Renal cortical epithelial cell (primary cell): ENCODE measurements at places on chromosomes 4 and X.
A peak's percentile ranks its signal among the peaks of the same experiment; 100 is the strongest.

DNA sequence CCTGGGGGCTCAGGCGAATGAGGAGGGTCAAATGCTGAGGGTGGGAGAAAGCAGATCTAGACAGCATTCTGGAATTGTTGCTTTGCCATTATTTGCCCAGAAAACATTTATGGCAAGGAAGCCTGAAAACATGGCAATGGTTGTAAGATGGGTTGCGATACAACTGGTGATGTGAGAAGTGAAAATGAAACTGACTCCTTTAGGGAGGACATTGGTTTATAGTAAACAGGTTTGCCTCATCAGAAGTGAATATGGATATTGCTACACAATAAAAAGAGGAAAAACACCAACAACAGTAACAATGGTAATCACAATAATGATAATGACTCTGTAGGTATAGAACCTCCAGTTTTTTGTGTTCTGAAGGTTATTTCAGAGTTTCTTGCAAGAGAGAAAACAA lies 107.0 kb upstream of the TBC1D9 start:
- no peak for DNase-seq

GRCh38 chr4:1856943-1857699 lies 1.2 kb upstream of the LETM1 start:
- DNase-seq, result no peak

- DNase-seq, result no peak
Observed at GRCh38 chr4:88457307-88458103, 586 bp downstream of the HERC5 start.

- DNase-seq, result no peak
Observed at GRCh38 chr4:146158036-146158745, 17.3 kb upstream of the LSM6 start.

DNA sequence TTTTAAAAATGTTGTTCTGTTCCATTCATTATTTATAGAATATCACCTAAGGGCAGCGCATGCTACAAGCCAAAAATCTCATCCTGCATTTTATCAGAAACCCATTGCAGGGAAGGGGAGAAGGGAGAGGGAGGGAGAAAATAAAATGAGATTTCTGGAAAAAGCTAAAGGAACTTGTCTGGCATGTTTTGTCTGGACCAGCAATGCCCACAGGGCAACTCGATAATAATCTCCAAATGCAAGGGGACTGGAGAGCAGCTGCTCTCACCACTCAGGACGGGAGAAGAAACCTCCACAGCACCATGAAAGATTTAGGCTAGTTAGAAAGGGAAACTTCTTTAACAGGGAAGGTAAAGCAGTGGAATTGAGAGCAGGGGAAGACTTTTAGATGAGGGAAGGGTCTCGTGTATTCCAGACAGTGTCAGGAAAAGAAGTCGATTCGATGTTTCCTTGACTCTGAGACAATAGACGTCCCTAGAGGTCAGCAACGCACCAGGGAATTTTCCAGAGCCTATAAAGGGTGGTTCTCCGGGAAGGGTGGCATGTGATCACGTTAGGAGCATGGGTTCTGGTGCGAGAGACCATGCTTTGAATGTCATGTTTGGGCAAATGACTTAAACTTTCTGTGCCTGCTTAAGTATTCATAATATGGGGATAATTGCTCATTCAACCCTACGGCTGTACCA lies 132.2 kb upstream of the NDP start:
- DNase-seq, result no peak

GRCh38 chrX:50436797-50437196 lies 33.8 kb downstream of the DGKK start:
- DNase-seq, result no peak

- no peak for DNase-seq
Observed at GRCh38 chr4:89954906-89955695, 60.4 kb downstream of the MMRN1 start.

- DNase-seq, result no peak
Observed at GRCh38 chrX:94977986-94978385, 1304.0 kb downstream of the FAM133A start.

GRCh38 chrX:17187136-17187756 lies 187.8 kb upstream of the NHS start:
- no peak for DNase-seq

- DNase-seq, result peak; percentile 88
Observed at GRCh38 chr4:101953949-101954348, 163.4 kb downstream of the BANK1 start.

DNA sequence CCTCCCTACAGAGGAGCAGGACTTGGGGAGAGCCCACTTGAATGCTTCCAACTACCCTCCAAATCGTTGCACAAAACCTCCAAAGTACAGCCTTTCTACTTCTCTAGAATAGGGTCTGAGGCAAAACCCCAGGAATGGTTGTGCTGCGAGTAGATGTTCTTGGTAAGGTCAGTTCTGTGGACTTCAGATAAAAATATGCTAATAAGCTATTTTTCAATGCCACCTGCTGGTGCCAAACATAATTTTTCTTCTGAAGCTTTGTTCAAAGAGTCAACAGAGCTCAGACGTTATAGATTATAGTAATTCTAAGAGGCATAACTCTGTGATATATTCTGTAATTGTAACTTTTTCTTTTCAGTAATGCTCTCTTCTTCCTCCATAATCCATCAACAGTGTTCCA lies 425.7 kb downstream of the GPAT3 start:
- DNase-seq, result peak; percentile 33

DNA sequence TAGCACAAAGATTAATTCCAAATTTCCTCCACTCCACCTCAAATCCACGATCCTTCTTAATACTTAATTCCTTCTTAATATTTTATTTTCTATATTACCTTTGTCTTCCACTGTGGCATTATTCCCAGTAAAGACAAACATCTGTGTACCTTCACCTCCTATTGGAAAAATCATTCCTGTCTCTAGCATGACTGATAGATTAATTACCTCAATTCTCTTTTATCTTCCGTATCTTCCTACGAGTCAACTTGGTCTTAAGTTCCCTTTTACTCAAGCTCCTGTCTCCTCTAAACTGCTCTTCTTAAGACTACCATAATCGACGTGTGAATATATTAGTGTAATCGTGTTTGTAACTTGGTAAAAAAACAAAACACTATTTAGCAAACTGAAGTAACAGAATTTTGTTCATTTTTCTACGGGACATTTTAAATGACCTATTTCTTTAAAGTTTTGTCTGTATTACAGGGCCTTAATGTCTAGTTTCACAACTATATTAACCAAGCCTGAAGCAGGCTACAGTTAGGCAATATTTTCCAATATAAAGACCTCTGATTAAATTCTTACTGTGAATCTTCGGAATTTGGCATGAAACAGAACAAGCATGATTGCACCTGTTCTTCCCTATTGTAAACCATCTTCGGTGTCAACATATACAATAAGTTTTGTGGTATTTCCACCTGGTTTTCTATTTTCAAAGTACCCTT lies 1.1 kb upstream of the USP38 start:
- peak; percentile 30 for DNase-seq

GRCh38 chr4:118683513-118683912 lies 1.7 kb upstream of the METTL14 start:
- DNase-seq, result peak; percentile 22

DNA sequence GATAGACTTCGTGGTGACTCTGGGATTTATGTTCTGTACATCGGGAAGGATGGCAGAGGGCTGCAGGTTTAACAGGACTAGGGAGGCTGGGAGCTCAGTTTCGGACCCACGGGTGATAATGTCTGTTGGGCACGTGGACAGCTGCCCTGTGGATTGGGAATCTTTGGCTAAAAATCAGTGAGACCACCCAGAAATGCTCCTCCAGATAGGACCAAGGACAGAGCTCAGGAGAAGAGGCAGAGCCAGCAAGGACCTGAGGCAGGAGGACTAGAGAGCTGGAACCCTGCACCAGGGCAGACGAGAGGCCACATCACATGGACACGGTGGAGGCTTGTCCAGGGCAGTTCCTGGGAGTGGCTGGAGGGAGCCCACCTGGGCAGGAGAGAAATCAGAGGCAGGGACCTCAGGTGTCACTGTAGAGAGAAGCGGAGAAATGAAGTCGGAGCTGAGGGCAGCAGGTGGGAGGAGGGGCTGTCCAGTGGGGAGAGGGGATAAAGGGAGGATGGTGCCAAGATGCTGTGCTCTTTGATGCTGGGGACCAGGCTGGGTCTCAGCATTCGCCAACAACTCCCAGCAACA lies 79.2 kb downstream of the CPZ start:
- DNase-seq, result no peak

DNA sequence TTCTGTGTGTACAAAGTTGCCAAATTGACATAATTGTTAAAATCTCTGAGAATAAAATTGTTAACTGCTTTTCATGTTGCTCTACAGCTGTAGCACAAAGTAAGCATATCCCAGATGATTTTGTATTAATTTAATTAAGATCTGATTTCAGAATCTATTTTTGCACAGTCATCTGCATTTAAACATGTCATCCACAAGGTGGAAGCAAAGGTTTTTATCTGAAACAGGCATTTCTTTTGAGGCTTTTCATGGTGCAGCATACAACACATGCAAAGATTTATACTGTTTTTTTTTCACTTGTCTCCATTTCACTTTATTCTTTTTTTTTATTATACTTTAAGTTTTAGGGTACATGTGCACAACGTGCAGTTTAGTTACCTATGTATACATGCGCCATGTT lies 51.2 kb downstream of the GC start:
- peak; percentile 75 for DNase-seq

- DNase-seq, result no peak
Observed at GRCh38 chr4:25881193-25881592, 18.4 kb upstream of the SEL1L3 start.

DNA sequence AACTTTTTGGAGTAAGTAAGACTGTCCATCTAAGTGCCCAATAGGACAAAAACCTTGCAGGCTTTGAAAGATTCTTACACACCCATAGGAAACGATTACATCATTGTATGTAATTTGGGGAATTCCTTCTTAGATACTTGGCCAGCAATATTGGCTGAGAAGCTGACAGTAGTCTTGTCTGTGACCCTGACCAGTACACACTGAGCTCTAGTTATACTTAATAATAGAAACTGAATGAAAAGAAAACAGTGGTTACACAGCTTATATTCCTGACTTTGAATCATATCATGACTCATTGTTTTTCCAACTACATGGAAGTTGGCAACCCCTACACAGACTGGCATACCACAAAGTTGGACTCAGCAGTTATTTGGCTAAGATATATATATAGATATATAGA lies 7.1 kb upstream of the TLR2 start:
- peak; percentile 94 for DNase-seq

DNA sequence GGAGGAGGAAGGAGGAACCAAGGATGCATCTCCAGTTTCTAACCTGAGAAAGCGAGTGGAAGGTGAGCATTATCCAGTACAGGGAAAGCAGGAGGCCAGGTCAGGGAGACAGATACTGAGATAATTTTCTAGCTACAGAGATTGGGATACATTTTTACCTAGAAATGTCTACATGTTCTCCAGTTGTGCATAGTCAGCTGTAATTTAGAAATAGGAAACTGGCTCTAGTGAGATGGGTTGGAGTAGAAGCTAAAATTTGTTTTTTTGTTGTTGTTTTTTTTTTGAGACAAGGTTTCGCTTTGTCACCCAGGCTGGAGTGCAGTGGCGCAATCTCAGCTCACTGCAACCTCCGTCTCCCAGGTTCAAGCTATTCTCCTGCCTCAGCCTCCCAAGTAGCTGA lies 71.3 kb downstream of the FNIP2 start:
- no peak for DNase-seq

- DNase-seq, result no peak
Observed at GRCh38 chrX:1493412-1493811, 40.7 kb upstream of the ASMTL start.

DNA sequence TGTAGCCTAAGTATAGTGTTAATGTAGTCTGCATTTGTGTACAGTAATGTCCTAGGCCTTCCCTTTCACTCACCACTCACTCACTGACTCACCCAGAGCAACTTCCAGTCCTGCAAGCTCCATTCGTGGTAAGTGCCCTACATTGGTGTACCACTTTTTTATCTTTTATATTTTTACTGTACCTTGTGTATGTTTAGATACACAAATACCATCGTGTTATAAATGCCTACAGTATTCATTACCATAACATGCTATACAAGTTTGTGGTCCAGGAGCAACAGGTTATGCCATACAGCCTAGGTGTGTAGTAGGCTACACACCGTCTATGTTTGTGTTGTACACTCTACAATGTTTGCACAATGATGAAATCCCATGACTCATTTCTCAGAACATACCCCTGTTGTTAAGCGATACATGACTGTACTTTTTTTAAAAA lies 15.4 kb downstream of the TSPAN5 start:
- peak; percentile 86 for DNase-seq

GRCh38 chr4:37516057-37516775 lies 170.0 kb downstream of the RELL1 start:
- peak; percentile 50 for DNase-seq

- DNase-seq, result no peak
Observed at GRCh38 chr4:26455571-26455970, 34.7 kb downstream of the CCKAR start.

- DNase-seq, result peak; percentile 75
Observed at GRCh38 chr4:55549888-55550287, 3.2 kb upstream of the CLOCK start.

DNA sequence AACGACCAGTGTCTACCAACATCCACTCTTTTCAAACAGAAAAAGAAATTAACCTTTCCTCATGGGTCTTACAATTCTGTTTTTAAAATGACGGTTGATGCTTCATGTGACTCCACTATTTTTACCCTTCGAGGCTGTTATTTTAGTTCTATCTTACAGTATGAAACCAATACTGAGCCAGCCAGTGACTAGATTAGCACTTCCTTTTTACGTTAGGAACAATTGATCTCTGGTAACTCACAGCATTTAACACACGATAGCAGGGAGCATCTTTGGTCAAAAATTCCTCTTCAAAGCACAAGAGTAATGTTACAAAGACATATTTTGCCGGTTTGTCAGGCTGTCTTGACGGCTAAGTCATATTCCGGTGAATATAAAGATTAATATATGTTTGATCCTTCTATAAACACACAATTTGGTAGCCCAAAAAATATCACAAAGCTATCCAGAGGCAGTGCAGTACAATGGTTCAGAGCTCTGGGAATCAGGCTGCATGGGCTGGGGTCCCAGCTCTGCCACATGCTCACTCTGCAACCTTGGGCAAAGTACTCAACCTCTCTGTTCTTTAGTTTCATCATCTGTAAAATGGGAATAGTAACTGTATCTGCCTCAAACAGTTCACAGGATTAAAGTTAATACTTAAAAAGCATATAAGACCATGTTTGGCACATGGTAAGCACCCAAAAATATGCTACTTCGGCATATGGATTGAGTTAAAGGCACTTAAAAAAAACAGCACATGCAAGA lies 62.9 kb upstream of the TXK start:
- no peak for DNase-seq

DNA sequence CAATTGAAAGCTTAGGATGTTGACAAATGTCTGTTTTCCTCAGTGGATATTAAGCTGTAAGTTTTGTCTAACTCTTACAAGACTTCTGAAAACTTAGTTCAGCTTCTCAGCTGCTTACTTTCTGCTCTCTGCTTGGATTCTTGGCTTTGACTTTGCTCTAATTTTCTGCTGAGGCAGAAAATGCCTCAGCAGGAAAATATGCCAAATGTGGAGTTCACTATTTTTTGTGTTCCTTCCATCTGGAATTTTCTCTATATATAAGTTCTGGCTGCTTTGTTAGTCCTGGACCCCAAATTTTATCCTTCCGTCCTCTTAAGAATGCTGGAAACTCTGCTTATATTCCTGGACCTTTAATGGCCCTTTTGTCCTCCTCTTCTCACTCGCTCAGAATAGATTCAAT lies 352.6 kb upstream of the NWD2 start:
- DNase-seq, result no peak
